ENCODE measurements at places on chromosomes 13 and 19.

GRCh38 chr19:15810335-15810734, 5.1 kb downstream of the OR10H1 start:
- DNase-seq = no peak

DNA sequence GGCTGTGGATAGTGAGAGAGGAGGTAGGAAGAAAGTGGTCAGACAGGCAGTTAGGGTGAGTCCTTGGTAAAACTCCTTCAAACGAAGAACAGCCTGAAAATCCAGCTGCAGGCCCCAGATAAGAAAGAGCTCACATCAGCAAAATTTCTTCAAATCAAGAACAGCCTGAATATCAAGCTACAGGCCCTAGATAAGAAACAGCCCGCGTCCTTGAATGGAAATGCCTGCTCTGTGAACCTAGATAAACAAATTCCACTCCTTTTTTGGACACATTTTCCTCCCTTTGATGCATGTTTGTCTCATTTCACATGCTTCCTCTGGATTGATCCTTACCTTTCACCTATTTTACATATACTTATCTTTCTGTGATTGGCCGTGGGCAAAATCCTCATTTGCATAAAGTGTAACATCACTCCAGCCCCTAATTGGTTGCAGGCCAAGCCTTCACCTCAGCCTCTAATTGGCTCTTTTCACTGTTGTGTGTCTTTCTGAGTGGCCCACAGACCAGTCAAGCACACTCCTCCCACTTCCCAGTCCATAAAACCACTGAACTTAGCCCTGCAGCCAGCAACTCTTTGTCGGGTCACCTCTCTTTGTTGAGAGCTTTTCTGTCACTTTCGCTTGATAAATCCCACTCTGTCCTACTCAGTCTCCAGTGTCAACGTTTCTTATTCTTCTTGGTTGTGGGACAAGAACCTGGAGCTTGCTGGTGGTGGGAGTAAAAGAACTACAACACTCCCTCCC, 6.0 kb upstream of the SULT2A1 start:
- DNase-seq = no peak

GRCh38 chr13:35684432-35684831, 207.9 kb upstream of the MAB21L1 start:
- DNase-seq = no peak

DNA sequence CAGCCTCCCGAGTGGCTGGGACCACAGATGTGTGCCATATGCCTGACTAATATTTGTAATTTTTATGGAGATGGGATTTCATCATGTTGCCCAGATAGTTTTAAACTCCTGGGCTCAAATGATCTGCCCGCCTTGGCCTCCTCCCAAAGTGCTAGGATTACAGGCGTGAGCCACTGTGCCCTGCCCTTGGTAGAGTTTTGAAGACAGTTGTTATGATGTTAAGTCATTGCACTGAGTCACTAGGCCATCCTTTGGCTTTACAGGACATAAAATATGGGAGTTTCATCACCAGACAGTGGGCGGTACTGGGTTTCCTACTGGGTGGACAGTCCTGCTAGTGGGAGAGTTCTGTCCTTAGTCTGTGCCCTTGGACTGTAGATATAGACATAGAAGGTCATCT, 282.5 kb downstream of the ATP8A2 start:
- DNase-seq = no peak

DNA sequence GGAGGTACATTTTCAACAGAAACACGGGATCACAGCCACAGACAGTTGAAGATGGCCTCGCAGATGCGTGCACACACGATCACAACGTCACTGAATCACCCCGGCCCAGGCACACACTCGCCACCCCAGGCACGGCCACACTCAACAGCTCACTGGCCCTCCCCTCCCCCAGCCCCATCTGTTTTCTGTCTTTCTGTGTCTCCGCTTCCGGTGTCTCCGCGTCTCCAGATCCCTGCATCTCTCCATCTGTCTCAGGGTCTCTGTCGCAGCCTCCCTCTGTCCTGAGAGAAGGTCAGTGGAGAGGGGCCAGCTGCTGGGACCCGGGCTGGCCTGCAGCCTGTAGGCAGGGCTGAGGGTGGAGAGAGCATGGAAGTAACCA, 3.8 kb upstream of the ATP1A3 start:
- DNase-seq = no peak

GRCh38 chr13:72850959-72851677, 69.2 kb downstream of the PIBF1 start:
- no peak for DNase-seq

GRCh38 chr13:71695662-71696061, 171.3 kb downstream of the DACH1 start:
- DNase-seq = no peak

DNA sequence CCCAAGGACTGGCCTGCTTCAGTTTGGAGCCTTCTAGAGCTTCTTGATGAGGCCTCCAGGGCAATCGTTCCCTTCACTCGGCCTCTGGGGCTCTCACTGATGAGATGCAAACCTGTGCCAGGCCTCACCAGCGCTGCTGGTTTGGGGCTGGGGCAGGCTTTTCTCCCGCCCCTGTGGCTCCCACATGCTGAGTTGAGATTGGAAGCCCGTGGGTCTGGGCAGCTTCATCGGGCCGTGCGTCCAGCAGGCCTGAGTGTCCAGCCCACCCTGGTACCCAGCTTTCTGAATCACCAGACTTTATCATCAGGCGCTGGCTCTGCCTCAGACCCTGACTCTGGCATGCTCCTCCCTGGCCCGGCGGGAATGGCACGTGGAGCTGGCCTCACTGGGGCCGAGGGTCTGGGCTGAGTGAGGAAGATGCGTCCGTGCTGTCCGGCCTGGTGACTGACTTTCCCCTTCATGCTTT, 4.3 kb downstream of the CALM3 start:
- DNase-seq = no peak

GRCh38 chr13:113742445-113743120, 16.4 kb upstream of the TMEM255B start:
- no peak for DNase-seq

DNA sequence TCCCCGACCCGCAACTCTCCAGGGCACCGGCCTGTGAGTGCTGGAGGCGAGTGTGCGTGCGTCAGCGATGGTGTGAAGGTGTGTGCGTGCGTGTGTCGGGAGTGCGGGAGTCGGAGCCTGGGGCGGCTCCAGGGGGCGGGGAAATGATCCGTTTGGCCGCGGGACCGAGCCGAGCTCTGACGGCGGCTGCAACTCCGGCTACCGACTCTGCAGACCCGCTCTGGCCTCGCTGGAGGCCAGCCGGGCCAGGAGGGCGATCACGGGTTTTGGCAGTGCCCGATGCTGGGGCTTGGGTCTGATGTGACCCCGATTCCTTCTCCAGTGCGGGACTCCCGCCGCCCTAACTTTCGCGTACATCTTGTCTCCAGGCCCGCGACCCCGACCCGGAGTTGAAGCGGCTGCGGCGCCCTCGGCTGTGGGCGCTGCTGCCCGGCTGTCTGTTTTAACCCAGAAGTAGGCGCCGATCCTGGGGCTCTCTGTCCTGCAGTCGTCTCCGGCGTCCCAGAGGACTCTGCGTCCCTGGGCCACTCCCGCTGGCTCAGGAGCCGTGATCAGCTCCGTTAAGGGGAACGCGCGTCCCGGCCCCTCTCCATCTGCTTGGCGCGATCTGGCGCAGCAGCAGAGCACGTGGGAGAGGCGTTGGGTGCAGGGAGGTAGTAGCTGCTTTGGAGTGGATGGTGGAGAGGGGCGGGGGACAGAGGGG, 1.2 kb downstream of the CHST8 start:
- no peak for DNase-seq

DNA sequence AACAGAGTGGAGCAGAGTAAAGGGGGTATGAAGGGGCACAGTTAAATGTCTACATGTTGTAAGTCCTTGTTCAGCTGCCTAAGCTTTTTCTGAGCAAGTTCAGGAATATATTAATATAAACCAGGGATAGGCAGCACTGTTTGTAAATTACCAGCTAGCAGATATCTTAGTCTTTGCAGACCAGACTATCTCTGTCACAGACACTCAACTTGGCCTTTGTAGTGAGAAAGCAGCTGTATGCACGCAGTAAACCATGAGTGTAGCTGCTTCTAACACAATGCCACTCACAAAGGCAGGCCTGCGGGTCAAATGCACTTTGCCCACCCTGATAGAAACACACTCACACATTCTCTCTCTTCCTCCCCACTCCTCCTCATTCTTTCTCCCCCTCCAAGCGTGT, 1016.9 kb downstream of the UQCRFS1 start:
- DNase-seq = no peak

DNA sequence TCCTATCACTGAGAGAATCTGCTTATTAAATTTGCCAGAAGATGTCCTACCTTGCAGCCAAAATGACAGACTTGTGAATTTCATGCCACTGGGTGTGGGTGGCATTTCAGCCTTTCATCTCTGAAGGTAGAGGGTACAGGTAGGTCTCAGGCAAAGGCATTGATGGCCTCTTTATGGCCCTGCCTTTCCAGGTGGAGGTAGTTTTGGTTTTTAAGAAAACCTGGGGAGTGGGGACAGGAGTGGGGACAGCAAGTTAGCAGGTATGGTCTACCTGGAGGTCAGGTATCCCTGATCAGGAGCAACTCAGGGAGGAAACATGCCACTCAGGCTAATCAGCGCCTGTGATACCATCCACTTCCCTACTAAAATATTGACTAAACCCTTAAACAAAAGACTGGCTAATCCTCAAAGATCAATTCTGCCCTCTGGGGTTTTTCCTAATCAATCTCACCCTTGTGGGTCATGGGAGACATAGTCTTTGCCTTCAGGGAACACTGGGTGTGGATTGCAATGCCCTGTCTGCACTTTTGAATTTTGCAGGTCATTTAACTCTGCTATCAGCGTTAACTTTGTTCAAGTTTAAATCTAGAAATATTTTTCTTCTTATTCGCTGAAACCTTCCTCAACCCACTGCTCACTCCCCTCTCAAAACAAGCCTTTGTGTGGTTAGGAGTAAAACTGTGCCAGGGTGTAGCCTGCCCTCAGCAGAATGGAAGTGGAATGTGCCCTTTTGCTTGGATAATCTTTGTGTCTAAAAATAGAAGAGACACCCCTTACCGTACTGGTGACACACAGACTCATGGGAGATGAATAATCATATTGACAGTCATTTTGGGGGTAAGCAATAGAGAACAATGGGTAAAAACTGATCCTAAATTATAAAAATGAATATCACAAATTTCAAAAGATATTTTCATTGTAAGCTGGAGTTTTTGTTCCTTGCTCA, 233.7 kb downstream of the COG6 start:
- peak; percentile 5 for DNase-seq

DNA sequence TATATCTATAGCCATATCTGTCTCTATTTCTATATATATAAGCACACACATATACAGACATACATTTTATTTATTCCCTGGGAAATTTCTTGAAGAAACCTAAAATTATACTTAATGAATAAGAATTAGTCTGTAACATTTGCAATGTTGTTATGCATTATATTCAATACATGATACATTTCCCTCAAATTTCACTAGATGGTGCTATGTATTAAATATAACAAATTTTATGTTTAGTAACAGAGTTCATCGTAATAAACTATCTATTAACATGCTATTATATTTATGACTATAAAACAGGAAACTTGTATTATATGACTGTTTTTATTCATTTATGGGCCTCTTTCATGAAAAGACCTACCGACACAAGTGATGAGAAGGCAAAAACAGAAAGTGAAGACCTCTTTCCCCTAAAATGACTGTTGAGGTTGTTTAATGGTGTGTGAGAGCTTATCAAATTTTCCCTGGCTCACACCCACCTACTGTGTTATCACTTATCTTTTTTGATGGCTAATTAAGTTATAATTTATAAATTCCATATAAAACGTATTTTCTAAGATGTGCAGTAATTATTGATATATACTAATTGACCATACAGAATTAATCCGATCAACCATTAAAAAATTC, 881.9 kb downstream of the SLITRK6 start:
- DNase-seq = no peak

- no peak for DNase-seq
Observed at GRCh38 chr13:52955472-52955874, 73.1 kb upstream of the OLFM4 start.

DNA sequence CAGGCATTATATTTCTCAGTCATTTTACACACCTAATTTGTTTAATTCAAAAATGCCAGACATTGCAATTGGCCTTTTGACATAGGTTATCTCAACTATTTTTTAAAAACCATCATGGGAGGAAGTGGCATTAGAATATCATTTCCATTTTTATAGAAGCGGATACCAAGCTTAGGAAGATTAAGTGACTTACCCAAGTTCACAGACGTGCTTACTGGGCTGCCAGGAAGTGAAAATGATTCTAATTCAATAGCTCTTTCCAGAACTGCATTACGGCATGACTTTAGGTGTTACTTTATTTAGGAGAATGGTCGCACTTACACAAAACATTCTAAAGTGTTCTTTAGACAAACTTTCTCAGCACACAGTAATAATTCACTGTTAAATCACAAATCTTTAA, 231.9 kb downstream of the KLF12 start:
- DNase-seq = no peak

DNA sequence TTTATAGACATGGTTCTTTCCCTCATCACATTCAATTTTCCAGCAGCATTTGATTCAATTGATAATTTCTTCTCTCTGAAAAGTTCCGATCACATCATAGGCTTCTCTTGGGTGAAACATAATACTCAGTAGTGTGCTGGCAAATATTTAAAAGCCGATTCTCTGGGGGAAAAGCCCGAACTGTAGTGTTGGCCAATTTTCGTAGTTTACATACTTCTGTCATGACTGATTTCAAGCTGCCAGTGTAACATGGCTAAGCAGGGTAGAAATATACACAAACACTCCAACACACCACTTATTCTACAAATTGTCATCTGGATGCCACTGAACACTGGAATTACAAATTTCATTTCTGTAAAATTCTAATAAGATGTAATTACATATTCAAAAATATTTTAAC, 56.1 kb upstream of the FREM2 start:
- no peak for DNase-seq

DNA sequence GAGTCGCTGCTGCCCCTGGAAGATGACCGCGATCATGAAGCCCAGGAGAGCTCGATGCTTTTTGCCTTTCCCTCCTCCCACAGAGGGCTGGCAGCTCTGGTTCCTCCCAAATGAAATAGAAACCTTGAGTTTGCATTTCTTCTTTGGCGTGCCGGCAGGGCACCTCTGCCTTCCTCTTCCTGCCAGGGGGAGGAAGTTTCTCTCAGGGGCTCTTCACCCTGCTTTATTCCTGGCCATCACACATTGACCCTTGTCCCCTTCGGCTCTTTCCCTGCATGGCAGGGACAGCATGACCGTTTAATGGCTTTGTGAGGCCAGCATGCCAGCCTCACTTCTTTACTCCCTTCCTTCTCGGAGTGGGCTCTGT, 47.9 kb downstream of the ACTN4 start:
- no peak for DNase-seq

DNA sequence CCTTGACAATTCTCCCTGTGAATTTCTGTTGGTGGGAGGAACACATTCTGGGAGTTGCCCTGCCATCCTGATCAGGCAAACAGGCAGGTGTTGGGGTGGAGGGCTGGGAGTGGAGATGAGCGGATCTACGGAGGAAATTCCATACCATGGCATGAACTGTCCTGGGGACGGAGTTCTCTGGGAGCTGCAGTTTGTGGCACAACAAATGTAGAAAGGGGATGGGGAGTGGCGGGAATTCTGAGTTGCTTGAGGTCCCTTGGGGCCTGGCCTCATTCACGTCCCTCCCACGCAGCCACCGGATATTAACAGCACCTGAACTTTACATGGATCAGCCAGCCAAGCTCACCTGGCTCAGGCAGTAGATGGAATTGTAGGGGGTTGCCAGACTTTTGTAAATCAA, 70.0 kb downstream of the CHST8 start:
- no peak for DNase-seq
